ENCODE measurements at places on chromosomes 12 and 14. TPM values are rescaled to one million over a fixed set of nuclear protein-coding genes. Genes with fewer than 3 reads are reported as not detected.
A peak's percentile ranks its signal among the peaks of the same experiment; 100 is the strongest.

- peak overlapping the region; percentile 53 for H3K27ac ChIP-seq
- no peak overlapping the region for H3K4me3 ChIP-seq
- no peaks in the 10 kb centered on the region for H3K4me1 ChIP-seq
Observed at GRCh38 chr14:59336098-59336497, 129.1 kb downstream of the GPR135 start.

DNA sequence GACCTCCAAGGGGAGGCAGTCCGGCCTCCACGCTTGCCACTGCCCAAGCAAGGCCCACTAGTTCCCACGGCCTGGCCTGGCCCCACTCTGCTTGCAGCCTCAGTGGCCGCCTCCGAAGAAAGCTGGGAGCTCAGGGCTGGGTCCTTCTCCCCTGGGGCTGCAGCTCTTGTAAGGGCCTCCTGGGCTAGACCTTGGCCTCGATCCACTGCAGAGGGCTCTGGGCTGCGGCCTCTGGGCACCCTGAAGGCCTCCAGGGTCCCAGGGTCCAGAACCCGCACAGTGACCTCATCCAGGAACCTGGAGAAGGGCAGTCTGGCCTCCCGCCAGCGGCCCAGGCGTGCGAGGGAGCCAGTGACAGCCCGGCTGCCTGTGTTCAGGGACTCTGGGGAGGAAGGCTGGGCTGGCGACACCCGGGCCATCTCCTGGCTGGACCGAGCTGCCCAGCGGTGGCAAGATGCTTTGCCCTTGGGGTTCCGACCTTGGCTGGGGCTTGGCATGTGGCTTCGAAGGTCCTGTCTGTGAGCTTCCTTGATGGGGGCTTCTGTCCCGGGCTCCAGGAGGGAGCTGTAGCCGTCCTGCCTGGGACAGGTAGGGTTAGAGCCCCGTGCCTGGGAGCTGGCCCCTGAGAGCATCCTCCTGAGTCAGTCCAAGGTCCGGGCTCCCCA is 9.8 kb downstream of the BEGAIN start:
- no peaks in the 10 kb centered on the region for H3K36me3 ChIP-seq
- H3K27ac ChIP-seq = no peak overlapping the region

DNA sequence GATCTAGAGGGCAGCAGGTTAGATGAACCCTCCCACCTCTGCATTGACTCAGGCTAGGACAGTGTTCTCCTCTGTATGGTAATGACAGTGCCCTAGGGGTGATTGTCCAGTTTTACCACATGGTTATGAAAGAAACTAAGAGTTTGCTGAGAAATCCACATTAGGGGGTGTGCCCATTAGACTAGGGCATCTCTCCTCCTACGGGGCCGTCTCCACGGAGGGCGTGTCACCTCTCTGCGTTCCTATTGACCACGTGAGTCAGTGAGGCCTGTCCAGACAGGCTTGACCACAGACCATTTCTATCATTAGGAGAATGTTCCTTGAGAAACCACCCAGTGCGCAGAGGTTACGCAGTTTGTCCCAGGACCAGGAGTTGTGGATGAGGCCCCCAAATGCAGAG is 8.3 kb downstream of the MVK start:
- DNase-seq = no peak
- no peaks in the 10 kb centered on the region for H3K4me1 ChIP-seq
- no peak overlapping the region for H3K4me3 ChIP-seq
- H3K36me3 ChIP-seq = no peaks in the 10 kb centered on the region
- no peaks in the 10 kb centered on the region for H3K27me3 ChIP-seq

GRCh38 chr14:20302042-20302755 is 3.6 kb downstream of the TTC5 start:
- H3K27ac ChIP-seq = no peak overlapping the region
- DNase-seq = no peak
- H3K4me3 ChIP-seq = no peak overlapping the region

DNA sequence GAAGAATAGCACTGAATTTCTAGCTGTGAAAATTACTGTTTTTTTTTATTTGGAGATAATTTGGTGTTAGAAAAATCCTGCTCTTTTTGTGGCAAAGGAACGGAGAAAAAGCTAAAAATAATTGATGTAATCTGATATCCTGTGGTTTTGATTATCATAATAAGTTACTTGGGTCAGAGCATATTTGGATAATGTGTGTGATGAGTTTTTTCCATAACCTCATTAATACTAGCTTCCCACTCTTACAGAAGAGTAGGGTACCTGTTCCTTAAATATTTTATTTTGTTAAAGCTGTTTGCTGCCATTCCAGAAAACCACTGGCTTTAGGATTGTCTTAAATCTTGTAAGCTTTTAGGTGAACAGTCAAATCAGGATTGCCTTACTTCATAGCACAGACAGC is 4.7 kb downstream of the PSMC6 start:
- no peak for DNase-seq
- no peaks in the 10 kb centered on the region for H3K4me1 ChIP-seq
- no peak overlapping the region for H3K27ac ChIP-seq

- no peaks in the 10 kb centered on the region for H3K27me3 ChIP-seq
- H3K4me3 ChIP-seq = no peak overlapping the region
- no peak overlapping the region for H3K27ac ChIP-seq
Observed at GRCh38 chr14:58479975-58480374, 52.5 kb downstream of the KIAA0586 start.

DNA sequence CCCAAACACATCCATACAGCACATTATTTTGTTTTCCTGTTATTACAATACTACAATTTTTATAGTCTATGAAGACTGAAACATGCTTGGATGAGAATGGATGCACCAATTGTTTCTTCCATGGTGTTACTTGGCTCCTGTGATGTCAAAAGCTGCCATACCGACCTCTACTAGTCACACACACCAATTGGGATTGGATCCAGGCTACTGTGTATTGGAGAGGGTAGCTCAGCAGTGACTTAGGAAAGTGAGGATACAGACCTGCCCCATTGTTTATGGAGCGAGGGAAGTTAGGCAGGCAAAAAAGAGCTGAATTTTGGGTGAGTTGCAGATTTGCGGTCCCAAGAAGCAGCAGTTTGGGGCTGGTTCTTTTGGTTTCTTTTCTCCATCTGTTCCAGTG is 30.8 kb upstream of the AKAP6 start:
- no peaks in the 10 kb centered on the region for H3K27me3 ChIP-seq
- H3K4me1 ChIP-seq = no peaks in the 10 kb centered on the region
- H3K36me3 ChIP-seq = no peaks in the 10 kb centered on the region
- H3K4me3 ChIP-seq = no peak overlapping the region
- no peak for DNase-seq
- H3K27ac ChIP-seq = no peak overlapping the region

DNA sequence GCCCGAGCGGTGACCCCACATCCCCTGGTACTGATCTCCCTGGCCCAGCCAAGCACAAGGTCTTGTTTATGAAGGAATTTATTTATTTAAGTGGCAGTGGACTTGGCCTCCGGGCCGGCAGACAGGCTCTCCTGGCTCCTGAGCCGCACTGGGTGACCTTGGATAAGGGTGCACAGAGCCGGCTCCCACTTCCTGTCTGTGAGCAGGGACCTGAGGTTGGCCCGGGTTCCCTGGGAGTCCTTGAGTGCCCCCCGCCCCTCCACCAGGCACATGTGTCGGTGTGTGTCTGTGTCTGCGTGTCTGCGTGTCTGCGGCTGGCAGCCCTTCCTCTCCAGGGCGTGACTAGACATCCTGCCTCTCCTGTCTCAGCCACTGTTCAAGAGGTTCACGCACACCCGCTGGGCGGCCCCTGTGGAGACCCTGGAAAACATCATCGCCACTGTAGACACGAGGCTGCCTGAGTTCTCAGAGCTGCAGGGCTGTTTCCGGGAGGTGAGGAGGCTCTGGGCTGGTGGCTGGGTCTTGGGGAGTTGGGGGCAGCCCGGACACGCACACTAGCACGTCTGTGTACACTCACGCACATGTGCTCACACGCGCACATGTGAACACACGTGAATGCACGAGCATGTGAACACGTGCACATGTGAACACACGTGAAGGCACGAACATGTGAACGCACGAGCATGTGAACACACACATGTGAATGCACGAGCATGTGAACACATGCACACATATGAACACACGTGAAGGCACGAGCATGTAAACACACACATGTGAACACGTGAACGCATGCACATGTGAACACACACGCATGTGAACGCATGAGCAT is 9.3 kb downstream of the TNFAIP2 start:
- H3K4me3 ChIP-seq = no peak overlapping the region
- H3K4me1 ChIP-seq = no peaks in the 10 kb centered on the region
- H3K27me3 ChIP-seq = no peaks in the 10 kb centered on the region

DNA sequence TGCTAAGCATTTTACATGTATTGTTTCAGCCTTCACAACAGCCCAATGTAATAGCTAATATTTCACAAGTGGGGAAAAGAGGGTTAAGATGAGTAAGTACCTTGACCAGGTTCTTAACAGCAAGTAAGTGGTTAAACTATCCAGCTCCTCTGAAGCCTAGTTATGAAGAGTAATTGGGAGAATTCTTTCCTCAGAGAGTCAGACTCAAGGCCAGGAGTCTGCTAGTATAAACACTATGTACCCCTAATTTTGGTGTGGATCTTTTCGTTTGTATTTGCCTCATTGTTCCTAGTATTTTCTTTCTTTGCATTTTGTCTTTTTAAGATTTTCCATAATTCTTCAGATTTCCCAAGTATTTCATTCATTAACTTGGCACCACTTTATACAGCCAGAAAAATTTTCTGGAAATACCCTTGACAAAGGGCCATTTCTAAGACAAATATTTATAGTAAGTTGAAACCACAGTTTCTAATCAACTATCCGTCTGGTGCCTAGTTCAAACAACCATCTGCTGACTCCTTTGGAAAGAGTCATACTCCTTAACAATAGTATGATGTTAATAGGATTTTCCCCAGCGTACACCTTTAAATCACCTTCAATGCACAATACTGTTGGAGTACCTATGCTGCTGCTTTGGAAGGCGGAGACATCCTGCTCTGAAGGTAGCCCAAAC is 81.2 kb downstream of the SCAF11 start:
- no peak overlapping the region for H3K27ac ChIP-seq
- DNase-seq = no peak
- H3K36me3 ChIP-seq = no peaks in the 10 kb centered on the region
- H3K4me3 ChIP-seq = no peak overlapping the region

- H3K4me3 ChIP-seq = no peak overlapping the region
- H3K27me3 ChIP-seq = no peaks in the 10 kb centered on the region
- no peaks in the 10 kb centered on the region for H3K4me1 ChIP-seq
- H3K36me3 ChIP-seq = no peaks in the 10 kb centered on the region
- DNase-seq = no peak
Observed at GRCh38 chr14:81401420-81402122, 1.4 kb upstream of the STON2 start.

DNA sequence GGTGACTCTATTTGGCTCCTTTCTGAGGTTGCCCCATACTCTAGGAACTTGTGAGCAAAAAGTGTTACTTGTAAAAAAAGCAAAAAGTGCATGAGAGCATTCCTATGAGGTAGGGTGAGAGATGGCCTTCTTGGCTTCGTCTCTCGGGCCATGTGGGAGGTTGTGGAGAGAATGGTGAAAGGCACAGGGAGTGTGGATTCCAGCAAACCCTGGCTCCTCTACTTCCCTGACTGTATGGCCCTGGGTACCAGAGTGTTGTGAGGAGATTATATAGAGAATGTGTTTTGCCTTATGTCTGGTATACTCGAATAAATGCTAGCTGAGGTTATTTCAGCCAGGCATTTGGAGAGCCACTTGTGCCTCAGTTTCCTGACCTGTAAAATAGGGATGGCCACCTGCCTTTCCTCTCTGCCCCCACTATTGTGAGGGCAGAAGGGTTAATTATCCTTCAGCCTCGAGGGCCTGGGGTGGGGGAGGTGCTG is 11.0 kb downstream of the PLEKHG3 start:
- H3K36me3 ChIP-seq = no peaks in the 10 kb centered on the region
- H3K4me3 ChIP-seq = no peak overlapping the region
- peak overlapping the region; percentile 65 for H3K27ac ChIP-seq
- H3K27me3 ChIP-seq = no peaks in the 10 kb centered on the region

DNA sequence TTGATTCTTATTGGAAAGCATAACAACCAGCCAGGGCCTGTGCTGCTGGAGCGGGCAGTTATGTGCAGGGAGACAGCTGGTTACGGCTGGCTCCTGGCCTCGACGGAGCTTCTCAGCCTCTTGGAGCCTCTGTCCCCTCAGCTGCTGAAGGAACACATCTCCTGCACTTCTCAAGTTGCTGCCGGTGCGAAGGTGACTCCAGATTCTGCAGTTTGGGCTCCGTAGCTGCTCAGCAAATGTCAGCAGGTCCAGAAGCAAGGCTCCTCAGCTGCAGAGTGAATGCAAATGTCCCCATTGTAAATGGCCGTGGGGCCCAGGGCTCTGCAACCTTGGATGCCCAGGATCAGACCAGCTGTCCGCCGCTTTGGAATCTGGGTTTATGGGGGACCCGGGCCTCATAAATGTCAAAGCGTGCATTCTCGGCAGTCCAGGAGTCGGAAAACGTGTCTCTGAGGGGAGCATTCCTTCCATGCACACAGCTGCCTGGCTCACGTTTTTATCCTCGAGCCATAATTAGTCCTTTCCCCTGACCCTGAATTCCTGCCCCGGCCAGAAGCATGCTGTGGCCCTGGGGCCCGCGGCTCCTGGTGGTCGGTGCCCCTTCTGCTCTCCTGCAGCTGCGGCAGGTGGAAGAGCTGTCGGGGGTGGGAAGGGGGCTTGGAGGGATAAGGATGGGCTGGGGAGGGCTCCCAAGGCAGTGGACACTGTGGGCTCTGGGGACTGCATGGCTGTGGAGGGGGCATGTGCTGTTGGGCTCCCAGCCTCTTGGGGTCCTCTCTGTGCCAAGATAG is 106.0 kb downstream of the KIF26A start:
- H3K36me3 ChIP-seq = no peaks in the 10 kb centered on the region
- H3K27ac ChIP-seq = no peak overlapping the region
- no peak overlapping the region for H3K4me3 ChIP-seq
- no peak for DNase-seq
- no peaks in the 10 kb centered on the region for H3K27me3 ChIP-seq

DNA sequence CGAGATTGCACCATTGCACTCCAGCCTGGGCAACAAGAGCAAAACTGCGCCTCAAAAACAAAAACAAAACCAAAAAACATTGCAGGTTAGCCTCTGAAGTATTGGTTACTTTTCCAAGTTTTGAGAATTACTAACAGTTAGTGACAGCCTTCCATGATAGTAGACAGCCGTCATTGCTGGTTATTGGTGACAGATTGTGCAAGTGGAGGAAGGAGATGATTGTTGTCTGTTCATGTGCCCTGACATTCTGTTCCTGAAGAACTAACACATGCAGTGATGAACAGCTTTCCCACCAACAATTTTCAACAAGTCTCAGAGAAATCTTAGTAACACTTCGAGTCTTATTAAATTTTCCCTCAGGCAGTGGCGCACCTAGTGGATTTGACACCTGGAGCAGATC is 89.3 kb upstream of the NAP1L1 start:
- H3K4me1 ChIP-seq = no peaks in the 10 kb centered on the region
- no peak overlapping the region for H3K27ac ChIP-seq
- DNase-seq = no peak
- H3K4me3 ChIP-seq = no peak overlapping the region
- no peaks in the 10 kb centered on the region for H3K27me3 ChIP-seq

The GDF3 gene
- total RNA-seq = not detected

The GPRC5D gene
- total RNA-seq = not detected

The KRT6C gene
- total RNA-seq = not detected

The PSEN1 gene
- 112 TPM for total RNA-seq
